ENCODE measurements at places on chromosomes 2 and 18.

DNA sequence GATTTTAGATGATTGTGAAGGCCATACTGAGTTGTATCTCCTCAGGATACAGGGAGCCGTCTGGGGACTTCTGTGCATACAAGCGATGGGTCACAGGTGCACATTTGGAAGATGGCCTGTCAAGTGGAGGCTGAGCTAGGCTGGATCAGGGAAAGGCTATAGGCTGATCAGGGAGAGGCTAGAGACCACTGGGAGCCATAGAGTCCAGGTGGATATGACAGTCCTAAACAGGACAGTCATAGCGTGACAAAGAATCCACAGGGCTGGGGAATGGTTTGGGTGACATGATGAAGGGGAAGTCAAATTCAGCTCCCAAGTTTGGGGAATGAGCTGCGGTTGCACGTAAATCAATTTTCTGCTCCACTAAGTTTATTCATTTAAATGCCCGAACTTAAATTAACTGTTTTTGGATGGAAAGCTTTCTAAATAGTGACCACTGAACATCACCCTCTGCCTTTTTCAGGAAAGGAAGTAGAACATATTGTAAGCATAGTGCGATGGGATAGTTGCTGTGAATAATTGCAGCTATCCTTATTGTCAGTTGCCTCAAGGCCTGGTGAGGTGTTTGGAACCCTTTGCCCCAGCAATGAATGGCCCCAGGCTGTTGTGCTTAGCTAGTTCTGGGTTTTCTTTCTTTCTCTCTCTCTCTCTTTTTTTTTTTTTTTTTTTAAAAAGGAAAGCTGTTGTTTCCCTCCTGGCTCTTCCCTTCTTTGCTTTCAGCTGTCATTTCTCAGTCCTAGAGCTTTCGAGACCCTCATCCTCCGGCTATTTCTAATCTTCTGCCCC lies 50.5 kb downstream of the KLHL29 start:
- DNase-seq = no peak

GRCh38 chr2:50582164-50582563 lies 449.8 kb downstream of the NRXN1 start:
- DNase-seq = no peak

DNA sequence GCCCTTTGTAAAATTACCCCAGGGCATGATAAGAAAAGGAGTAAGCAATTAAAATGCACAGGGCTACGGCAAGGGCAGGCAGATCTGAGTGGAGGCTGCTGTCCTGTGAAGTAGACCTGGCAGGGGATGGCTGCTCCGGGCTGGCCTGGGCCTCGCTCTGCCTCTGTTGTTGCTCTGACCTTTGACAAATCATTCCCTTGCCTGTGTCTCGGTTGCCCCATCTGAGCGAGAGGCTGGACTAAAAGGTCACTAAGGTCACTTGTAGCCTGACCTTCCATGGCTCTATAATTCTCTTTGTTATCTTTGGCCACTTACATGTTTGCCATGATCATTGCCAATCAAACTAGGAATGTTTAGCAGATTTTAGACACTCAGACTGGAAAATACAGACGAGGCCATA lies 118.1 kb downstream of the KLHL29 start:
- no peak for DNase-seq

DNA sequence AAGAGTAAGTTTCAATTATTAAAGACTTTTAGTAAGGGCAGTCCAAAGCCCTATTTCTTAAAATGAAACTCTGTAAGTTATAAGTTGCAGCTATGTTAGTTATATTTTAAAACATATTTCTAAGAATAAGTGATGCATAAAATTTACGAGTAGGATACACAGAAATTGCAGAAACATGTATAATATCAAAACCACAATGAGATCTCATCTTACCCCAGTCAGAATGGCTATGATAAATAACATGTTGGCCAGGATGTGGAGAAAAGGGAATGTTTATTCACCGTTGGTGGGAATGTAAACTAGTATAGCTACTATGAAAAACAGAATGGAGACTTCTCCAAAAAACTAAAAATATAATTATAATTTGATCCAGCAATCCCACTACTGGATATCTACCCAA lies 201.2 kb downstream of the CBLN2 start:
- no peak for DNase-seq

DNA sequence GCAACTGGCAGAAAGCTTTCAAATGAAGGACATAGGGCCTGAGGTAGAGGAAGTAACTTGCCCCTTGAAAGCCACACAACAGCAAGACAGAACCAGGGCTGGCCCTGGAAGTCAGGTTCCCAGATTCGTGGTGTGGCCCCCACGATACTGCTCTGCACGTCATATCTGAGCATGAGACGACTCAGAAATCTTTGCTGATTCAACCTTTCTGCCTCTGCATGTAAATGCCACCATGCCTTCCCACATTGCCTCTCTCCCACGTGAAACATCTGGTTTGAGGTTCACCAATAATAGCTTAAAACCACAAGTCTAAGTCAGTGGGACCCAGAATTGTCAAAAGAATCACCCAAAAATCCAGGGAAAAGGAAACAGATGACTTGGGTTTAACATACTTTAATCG lies 214.0 kb upstream of the TRIB2 start:
- DNase-seq = peak; percentile 14

- DNase-seq = no peak
Measured at GRCh38 chr2:30679426-30680088, 127.7 kb downstream of the CAPN13 start.

- no peak for DNase-seq
Measured at GRCh38 chr18:11767935-11768334, 78.9 kb downstream of the GNAL start.
